ENCODE measurements at places on chromosomes 5 and 9.

DNA sequence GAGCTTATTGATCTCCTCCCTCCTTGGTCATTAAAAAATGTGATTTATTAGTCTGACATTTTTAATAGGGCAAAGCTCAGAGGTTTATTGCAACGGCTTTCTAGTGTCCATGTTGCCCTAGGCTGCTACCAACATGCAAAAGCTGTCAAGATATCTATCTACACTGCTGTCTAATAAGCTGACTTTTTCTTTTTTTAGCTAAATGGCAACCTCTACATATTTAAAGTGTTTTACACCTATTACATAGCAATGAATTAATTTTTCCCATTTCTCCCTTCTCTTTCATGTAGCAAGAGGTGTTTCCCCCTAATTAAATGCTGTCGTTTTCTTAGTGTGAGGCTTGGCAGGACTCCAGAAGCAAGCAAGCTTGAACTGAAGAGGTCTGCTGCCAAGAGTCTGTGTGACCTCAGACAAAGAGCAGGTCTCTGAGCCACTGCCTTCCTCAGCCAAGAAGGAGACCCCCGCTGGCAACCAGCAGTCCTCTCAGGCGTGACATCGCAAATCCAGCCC, 79.4 kb downstream of the GAS1 start:
- no peak for DNase-seq

GRCh38 chr5:73694089-73694488, 68.1 kb downstream of the ARHGEF28 start:
- DNase-seq = no peak

- no peak for DNase-seq
These were observed 17.9 kb upstream of the SCGB3A2 start for GRCh38 chr5:147860641-147861025.

GRCh38 chr9:134412298-134412711, 86.0 kb downstream of the RXRA start:
- no peak for DNase-seq

DNA sequence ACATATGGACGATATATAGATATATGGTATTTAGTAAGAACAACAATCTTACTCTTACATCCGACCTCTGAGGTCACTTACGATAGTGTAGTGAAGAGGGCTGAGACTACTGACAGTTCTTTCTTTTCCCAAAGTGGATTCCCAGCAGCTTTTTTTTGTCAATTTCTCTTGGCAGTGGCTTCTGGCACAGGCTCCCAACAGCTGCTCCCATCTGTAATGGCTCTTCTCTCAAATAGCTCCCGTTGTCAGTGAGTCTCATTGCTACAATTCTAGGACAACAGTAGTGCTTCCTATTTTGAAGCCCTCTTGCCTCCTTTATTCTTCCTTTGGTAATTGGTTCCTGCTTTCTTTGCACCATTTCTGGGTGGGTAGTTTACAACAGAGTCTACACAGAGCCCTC, 68.4 kb downstream of the SLC25A46 start:
- DNase-seq = no peak

GRCh38 chr9:73152543-73152844, 829 bp downstream of the ANXA1 start:
- DNase-seq = no peak

- DNase-seq = no peak
These were observed 154.8 kb downstream of the GADD45G start for GRCh38 chr9:89759572-89759971.

DNA sequence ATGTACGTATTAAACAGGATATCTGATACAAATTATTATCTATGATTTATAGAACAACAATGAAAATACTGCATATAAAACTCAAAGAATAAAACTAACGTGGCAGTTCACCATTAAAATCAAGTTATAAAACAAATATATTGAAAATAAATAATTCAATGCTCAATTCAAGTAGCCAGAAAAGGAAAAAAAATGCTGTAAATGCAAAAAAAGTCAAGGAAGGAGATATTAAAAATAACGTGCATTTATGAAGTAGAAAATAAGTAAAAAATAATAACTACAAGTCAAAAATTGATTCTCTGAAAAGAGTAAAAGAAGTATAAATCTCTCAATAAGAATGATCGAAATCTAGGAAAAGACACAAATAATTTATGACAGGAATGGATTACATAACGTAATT, 460.5 kb upstream of the CD180 start:
- no peak for DNase-seq

GRCh38 chr5:38751103-38751502, 94.7 kb upstream of the OSMR start:
- DNase-seq = no peak

DNA sequence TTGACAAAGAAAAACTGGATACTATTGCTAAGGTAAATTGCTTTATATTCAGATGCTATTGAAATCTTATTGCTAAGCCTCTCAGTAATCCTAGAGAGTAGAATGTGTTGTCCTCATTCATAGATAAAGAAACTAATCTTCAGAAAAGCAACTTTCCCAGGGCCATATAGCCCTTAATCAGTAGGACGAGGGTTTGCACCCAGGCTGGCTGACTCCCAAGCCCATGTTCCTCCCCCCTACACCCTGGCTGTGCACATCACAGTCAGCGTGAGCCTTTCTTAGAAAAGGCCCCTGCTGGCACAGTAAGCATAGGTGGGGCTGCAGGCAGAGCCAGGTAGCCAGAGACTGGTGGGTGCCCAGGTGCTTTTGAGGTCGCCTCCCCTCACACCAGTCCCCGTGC, 15.8 kb upstream of the GLIPR2 start:
- DNase-seq = no peak

DNA sequence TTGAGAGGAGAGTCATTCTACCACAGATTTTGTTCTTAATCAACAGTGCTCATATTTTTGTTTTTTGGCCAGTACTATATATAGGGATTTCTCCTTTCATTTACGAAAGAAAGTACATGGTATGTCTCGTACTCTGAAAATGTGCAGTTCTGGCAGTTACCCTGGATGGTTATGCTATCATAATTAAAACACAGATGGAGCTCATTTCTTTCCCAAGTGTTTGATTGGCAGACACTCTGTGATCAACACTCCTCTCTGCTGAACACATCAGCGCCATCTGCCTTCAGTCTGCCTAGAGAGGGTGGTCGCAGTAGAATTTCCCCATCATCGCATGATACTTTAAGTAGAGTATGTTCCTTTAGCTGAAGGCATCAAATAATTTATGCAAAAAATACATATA, 64.5 kb downstream of the PAM start:
- no peak for DNase-seq

DNA sequence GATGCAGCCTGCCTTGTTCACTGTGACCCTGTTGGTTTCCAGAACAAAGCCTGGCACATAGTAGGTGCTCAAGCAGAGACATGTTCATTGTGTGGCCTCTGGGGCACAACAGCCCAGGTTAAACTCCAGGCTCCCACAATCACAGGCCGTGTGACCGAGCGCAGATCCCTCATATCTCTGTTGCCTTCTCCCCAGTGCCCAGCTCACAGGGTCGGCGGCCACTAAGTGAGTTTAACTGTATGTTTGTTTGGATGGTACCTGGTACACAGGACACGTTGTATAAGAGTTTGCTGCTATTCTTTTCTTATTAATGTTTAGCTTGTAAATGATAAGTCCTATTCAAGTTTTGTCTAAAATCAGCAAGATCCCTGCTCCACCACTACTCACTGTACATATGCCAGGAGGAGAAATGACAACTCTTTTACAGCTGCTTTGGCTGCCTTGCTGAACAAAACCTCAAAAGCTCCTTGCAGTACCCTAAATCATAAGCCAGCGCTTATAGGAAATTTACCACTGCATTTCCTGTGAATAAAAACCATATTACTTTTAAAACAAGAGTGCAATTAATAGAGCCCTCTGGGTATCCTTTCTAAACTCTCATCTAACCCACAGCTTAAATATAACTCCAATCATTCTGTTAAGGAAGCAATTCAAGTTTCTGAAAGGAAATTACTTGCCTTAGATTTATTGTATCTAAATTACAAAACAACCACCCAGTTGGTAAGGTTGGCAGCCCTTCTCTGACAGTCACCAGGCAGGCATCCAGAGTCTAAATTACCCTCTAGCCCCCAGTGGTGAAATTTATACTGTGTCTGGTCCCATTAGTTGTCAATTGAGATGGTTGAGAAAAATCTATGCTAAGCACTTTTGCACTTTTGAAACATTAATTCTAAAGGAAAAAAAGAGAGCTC, 379.4 kb downstream of the SEMA5A start:
- DNase-seq = no peak

- DNase-seq = no peak
These were observed 256.3 kb downstream of the NNT start for GRCh38 chr5:43859309-43859708.

DNA sequence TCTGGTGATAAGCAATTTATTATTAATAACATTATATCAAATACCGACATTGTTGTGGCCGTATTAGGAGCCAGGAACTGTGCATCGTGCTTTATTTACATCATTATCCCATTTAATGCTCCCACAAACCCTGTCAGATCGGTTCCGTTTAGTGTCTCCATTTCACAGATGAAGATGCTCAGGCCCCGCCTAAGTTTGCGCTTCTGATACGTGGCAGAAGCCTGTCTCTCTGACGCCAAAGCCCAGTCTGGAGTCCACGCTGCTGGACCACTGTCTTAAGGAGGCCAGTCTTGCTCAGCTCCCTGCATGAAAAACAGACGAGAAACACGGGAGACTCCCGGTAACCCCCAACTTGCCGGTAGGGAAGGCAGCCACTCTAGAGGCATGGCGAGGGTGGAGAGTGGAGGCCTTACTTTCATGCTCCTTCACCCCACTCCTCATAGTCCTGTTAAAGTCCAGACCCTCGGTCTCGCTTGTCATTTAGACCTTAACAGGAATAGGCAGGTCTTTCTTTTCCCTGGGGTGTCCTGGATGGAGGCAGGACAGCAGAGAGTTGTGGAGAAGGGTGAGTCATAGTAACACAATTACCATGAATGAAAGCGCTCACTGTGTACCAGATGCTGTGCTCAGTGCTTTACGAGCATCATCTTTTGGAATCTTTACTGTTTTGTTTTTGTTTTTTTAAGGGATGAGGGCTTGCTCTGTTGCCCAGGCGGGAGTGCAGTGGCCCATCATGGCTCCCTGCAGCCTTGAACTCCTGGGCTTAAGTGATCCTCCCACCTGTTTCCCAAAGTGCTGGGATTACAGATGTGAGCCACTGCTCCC, 872 bp downstream of the TXNDC15 start:
- DNase-seq = peak; percentile 3

GRCh38 chr9:126123927-126124326, 202.7 kb upstream of the MVB12B start:
- DNase-seq = no peak

- no peak for DNase-seq
These were observed 73.6 kb upstream of the ALDH1B1 start for GRCh38 chr9:38318759-38319495.

DNA sequence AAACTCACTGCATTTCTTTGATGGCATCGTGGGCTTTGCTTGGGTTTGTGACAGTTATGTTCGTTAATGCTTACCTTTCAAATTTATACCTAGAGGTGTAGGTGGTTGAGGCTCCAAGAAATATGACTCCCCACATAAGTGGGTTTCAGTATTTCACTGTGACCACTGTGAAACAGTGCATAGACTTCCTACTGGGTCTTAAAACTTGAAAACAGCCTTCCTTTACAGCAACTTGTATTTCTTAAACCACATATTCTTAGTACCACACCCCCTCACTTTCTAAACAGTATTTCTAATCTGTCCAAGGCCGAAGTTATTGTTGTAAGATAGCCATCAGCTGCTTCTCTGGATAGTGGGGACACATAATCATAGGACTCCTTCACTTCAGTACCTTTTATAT, 48.3 kb downstream of the TMEFF1 start:
- no peak for DNase-seq

- no peak for DNase-seq
These were observed 149.7 kb upstream of the RASGRF2 start for GRCh38 chr5:80810425-80810824.

DNA sequence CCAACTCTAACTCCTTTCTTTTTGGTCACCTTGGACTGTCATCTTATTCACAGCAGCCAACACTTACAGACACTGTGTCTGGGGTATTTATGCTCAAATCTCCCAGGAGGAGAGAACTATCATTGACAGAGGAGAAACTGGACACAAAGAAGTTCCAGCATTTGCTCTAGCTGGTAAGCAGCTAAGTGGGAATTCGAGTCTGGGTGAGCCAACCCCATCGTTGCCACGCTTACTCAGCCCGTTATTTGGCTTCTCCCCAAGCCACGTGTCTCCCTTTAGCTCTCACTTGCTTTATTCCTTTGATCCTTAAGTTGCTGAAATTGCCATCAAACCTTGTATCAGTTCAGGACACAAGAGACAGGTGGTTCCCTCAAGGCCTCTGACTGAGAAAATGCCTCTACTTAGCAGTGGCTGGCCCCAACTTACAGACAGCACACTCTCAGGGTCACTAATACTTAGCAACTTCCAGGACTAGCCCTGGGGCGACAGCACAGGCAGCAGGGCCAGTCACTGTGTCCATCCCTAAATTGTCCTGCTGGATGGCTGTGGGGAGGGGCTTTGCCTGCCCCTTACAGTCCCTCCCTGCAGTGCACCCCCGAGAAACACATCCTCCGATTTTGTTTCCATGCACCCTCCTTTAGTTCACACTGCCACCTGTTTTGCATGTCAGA, 1.4 kb downstream of the SLC36A2 start:
- DNase-seq = no peak
